Stimulated activated naive CD8-positive, alpha-beta T cell treated with anti-CD3 and anti-CD28 coated beads, Interleukin-15, Interleukin-2, amounts not matched to agents 100 U/mL and 50 U/mL, for 24 hours (primary cell): ENCODE measurements at places on chromosomes 2 and 18.
A peak's percentile ranks its signal among the peaks of the same experiment; 100 is the strongest.

GRCh38 chr2:152861349-152861942 is 143.0 kb downstream of the ARL6IP6 start:
- peak; percentile 27 for DNase-seq

DNA sequence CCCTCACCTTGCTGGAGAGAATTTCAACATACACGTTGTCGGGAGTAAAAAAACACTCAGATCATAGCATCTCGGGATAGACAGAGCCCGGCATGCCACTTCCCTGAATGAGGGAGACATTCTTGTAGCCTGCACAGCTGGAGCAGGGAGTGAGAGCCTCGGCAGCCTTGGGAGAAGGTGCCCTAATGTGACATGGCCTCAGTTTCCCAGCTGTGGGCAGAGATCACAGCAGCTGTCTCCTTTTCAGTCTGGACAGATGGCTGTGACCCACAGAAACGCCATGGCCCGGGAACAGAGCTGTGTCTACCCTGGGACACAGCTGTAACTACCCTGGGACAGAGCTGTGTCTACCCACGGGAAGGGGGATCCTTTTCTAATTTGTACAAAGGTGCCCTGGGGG is 55.9 kb downstream of the HS1BP3 start:
- DNase-seq, result no peak

GRCh38 chr2:120396013-120396860 is 50.3 kb downstream of the INHBB start:
- DNase-seq, result no peak

- DNase-seq, result no peak
Measured at GRCh38 chr2:168705534-168706470, 96.6 kb upstream of the NOSTRIN start.

DNA sequence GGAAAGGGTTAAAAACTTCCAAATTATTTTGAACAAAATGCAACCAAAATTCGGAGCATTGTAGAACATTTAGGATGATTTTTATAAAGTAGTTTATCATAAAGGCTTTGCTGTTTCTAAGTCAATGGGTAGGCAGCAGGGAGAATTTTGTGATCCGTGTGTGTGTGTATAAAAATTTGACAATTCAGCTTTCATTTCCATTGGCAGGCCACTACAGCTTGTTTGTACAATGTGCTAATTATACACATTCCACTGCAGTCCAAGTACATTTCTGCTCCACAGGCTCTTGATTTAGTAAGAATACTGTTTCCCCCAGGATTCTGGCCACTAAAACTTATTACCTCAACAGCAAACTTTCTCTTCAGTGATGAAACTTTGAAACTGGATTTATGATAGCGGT is 71.8 kb upstream of the LTBP1 start:
- DNase-seq, result no peak

DNA sequence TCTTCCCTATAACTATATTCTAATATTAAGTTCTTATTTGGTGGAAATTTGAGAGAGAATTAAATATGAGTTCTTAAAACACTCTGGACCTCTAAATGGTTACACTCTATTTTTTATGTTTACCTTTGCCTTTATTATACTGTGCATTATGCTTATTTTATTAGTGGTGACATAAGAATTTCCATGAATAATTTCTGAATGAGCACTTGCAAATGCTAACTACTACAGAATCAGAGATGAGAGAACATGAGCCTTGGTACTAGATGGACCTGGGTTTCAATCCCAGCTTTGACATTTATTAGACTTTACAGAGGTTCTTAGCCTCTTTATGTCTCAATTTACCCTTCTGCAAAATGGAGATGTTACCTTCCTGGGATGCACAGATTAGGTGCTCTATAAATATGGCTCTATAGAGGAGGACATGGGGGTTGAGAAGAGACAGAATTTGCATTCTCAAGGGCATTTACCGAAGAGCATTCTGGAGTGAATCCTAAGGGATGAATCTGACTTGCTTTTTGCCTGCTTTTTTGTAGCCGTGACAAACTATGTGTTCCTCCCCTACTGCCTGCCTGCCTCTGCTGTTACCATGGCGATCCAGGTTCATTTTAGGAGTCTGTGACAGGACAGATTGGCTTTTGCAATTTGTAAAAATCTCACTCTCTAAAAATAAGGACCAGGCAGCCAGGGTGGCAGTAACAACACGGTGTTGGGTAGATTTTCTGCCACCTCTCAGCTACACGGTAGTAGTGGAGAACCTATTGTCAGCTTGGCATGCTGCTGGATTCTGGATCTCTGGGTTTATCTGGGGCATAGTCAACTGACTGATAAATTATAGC is 20.7 kb upstream of the CNRIP1 start:
- no peak for DNase-seq

GRCh38 chr2:43958397-43959275 is 37.2 kb downstream of the LRPPRC start:
- DNase-seq, result no peak

DNA sequence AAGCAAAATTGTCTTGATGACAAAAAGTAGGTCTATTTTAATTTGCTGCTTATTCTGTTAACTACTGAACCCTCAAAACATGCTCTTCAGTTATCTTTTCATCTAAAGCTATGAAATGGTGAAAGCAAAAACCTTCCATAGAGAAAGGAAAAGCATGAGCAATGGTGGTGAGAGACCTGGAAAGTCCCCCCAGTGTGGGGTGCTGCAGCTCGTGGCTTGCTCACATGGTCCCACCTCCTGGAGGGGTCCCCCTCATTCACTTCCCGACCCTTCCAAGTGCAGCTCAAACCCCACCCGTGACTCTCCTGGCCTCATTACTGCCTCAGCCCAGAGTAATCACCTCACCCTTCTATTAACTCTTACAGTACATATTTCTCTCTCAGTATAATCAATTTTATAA is 301.8 kb upstream of the HNRNPA3 start:
- DNase-seq, result no peak

- DNase-seq, result no peak
Measured at GRCh38 chr18:11064727-11065460, 84.5 kb downstream of the PIEZO2 start.

DNA sequence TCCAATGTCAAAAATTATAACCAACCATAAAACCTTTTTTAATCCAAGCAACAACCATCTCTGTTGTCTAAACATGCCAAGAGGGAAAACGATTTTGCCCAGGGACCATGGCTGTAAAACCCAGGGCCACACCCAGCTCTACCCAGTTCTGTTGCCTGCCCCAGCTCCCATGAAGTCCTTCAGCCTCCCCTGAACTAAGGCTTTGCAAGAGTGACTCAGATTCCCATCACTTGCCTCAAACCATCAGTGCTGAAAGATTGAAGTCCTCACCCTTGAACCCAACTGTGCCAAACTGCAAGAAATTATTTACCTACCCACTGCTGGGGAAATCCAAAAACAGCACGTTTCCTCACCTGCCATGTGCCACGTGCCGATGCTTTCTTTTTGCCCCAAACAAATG is 102.5 kb downstream of the TFCP2L1 start:
- DNase-seq, result no peak

DNA sequence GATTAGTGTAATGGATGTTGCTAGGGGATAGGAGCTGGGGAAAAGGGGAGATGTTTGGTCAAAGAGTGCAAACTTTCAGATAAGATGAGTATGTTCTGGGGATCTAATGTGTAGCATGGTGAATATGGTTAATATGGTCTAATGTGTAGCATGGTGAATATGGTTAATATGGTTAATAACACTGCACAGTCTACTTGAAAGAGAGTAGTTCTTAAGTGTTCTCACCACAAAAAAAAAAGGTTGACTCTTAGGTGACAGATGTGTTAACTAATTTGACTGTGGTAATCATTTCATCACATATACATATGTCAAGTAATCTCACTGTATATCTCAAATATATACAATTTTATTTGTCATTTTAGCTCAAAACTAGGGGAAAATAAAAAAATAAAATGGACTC is 121.3 kb upstream of the CD226 start:
- DNase-seq, result no peak

- DNase-seq, result no peak
Measured at GRCh38 chr2:230230087-230230486, 4.6 kb downstream of the SP140 start.

DNA sequence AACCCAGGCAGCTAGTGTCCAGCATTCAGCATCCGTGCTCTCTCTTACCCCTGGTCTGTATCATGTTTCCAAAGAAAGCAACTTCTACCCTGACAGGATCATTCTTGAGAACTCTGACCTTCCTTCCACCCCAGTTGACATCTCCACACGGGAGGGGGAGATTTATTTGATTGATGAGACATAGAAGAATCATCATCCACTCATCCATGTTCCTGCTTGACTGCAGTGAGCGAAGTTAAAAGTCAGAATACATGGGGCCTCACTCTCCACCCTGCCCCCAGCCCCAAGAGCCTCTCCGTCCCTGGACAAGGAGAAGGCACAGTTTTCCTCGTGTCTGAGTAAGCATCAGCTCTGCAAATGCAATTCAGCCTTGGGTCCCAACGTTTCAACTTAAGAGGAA is 356.0 kb upstream of the TNP1 start:
- DNase-seq, result no peak

DNA sequence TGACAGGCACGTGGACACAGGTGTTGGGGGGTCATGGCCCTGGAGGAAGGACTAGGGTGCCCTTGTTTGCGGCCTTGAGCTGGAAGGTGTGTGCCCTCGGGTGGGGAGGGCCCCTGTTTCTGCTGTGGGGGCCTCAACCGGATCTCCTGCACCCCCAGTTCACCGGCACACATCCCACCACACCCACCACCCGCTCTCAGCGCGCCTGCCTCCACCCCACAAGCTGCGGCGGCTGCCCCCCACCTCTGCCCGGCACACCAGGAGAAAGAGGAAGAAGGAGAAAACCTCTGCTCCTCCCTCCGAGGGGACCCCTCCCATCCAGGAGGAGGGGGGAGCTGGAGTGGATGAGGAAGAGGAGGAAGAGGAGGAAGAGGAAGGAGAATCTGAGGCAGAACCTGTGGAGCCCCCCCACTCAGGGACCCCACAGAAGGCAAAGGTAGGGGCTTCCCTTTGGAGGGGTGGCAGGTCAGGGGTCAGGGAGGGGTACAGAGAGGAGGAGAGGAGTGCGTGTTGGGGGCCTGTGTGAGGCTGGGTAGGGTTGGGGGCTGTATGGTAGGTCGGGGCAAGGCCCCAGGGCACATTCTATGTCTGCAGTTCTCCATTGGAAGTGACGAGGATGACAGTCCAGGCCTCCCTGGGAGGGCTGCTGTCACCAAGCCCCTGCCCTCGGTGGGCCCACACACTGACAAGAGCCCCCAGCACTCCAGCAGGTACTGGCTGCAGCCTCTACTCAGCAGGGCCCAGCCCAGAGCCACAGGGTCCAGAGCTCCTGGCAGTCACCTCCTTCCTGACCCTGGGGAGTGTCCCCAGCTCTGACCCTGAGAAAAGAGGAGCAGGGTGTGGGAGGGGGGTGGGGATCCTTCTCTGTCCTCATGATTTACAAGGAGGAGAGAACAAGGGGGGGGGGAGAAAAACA is 1.8 kb downstream of the SLC4A3 start:
- no peak for DNase-seq

- no peak for DNase-seq
Measured at GRCh38 chr2:70140791-70141211, 50.0 kb downstream of the C2orf42 start.

GRCh38 chr18:63730773-63731172 is 28.0 kb downstream of the SERPINB11 start:
- DNase-seq, result no peak

DNA sequence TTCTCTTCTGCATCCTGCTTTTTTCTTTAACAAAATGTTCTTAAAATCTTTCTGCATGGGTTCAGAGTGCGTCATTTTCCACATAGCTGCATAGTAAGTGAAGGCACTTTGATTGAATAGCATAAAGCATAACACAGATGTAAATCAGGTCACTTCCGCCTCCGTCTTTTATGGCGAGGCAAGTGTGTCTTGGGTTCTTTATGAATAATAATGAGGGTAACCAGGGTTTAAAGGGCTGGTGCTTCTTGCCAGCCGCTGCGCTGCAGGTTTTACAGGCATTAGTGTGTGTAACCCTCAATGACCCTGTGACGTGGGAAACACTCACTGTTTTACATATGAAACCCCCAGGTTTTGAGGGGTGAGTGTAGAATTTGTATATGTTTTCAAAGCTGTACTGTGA is 164.2 kb downstream of the MYT1L start:
- no peak for DNase-seq

GRCh38 chr2:60565472-60565871 is 12.0 kb upstream of the BCL11A start:
- no peak for DNase-seq

GRCh38 chr2:58156780-58157179 is 84.3 kb downstream of the FANCL start:
- no peak for DNase-seq

- no peak for DNase-seq
Measured at GRCh38 chr2:111029181-111029927, 91.4 kb upstream of the BCL2L11 start.

GRCh38 chr2:2960441-2961133 is 417.0 kb downstream of the EIPR1 start:
- DNase-seq, result no peak

DNA sequence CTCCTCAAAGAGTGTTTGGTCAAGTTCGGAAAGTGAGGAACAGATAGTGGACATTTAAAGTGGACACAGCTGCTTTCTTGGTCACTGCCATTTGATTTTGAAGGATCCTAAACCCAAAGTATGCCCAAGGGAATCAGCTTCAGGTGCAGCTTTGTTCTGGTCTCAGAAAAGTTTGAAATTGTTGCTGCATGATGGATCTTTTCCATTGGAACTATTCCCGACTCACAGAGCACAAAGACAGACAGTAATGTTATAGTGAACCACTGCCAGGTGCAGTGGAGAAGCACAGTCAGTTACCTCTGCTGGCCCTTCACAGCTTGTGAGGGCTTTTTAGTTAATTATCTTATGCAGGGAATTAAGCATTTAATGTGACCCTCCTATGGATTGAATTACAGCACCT is 301.7 kb downstream of the PHLPP1 start:
- no peak for DNase-seq

GRCh38 chr2:28824207-28824606 is 13.6 kb downstream of the SPDYA start:
- no peak for DNase-seq

DNA sequence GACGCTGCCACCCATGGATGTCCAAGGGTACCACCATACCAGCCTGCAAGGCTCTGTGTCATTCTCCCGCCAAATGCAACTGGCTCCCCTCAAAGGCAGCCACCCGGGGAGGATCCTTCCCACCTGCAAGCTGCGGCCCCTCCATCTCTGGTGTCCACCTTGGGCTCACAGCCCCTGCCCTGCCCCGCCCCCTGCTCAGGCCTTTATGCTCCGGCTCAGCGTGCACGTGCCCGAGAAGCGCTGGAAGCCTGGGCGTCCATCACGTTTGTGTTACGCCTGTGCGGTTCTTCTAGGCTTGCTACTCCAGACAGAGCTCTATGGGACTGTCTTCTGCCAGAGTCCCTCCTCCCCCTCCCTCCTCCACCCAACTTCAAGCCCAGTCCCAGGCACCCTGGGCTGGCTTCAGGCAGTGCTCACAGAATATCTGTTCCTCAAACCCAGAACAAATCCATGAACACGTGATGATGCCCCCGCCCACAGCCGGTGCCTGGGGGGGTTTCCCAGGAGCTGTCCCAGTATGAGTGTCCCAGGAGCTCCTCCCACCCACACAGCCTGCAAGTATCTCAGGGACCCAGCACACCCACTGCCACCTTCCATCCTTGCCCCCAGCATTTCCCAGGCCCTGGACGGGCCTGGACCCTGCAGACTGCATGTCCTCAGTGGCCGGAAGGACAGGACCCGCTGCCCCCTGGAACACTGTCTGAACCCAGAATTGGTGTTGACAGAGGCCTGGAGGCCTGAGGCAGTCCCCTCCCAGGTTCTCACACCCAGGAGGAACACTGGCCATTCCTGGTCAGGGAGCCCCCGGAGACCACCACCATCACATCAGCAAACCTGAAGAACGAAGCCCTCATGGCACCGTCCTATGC is 30.3 kb downstream of the KIF1A start:
- DNase-seq, result peak; percentile 14
